ENCODE measurements at places on chromosomes 1 and 21.

GRCh38 chr1:105359457-105359856 lies 1609.8 kb downstream of the AMY1C start:
- no peak for DNase-seq

DNA sequence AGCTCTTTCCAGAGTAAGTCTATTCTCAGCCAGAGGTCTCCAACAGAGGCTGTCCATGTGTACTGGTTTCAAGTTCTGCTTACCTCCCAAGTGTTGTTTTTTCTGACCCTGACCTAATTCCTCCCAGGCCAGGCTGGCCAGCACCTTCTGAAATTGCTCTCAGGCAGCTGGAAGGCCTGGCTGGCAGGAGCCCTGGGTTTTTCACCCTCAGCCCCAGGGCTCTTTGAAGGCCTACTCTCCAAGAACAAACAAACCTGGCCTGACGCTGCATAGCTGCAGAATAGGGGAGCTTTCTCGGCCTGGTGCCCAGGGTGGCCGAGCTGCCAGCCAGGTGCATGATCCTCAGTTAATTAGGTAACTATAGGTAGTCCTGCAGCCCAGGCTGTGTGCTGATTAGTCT lies 147.5 kb downstream of the CACNA1E start:
- DNase-seq, result no peak

GRCh38 chr21:36708286-36709029 lies 9.5 kb downstream of the SIM2 start:
- DNase-seq, result no peak

GRCh38 chr1:66119148-66119547 lies 326.5 kb downstream of the PDE4B start:
- DNase-seq, result no peak

DNA sequence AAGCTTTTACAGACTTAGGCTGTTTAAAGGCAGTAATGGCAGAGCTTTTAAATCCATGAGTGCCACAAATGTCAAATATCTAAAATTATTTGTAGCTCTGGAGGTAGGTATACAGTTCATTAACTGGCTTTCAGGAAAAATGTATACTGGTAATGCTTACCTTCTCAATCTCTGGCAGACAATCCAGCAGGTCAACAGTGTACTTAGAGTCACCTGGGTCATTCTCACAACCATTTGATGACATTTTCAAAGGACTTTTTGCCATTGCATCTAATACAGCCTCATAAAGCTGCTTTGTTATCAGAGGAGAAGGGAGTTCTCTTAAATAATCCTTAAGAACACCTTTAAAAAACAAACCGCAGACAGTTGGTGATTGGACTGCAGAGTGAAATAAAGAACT lies 31.9 kb downstream of the SYDE2 start:
- no peak for DNase-seq

- no peak for DNase-seq
Observed at GRCh38 chr1:58745117-58745516, 38.7 kb downstream of the JUN start.

GRCh38 chr21:30271156-30271555 lies 11.6 kb downstream of the KRTAP24-1 start:
- no peak for DNase-seq

- DNase-seq, result no peak
Observed at GRCh38 chr21:17613242-17613676, 558 bp upstream of the BTG3 start.

GRCh38 chr1:228048659-228049298 lies 33.7 kb upstream of the ARF1 start:
- no peak for DNase-seq

DNA sequence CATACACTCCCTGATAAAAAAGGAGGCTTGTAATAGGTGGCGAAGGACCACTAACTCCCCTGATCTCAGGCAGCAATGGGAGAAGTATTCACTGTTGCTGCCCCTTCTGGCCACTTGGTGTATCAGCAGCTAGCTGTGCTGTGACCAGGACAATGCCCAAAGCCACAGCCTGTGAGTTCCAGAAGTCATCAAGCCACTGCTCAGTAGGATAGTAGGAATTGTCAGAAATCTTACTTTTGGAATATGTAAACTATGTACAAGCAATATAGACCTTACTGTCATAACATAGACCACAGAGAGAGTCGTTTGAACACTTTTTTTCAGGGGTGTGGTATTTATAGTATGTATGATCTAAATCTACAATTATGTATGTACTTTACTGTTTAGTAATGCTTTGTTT lies 248.3 kb upstream of the CAMK1G start:
- no peak for DNase-seq

DNA sequence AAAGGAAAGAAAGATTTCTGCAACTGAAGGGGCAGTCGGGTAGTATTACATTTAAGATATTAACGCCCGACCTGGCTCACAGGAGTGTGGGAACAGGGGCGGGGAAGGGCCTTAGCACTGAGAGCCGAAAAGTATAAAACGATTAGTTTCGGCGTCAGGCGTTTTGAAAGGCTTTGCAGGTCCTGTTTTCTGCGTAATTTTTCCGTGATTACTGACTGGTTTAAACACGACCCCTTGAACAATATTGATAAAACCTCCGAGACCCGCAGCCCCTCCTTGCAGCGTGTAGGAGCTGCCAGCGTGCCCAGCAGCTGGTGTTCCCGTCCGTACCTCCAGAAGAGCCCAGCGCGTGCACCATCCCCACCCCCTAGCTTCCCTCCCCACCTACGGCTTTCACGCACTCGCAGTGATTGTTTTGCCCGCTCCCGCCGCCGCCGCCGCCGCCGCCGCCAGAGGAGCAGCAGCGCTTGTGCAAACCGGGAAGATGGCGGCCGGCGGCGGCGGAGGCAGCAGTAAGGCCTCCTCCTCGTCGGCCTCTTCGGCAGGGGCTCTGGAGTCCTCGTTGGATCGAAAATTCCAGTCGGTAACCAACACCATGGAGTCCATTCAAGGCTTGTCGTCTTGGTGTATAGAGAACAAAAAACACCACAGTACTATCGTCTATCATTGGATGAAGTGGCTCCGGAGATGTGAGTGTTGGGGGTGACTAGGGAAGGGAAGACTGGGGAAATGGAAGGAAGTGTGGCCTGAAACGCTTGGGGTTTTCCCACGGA lies 470 bp downstream of the RPRD2 start:
- peak; percentile 53 for DNase-seq

DNA sequence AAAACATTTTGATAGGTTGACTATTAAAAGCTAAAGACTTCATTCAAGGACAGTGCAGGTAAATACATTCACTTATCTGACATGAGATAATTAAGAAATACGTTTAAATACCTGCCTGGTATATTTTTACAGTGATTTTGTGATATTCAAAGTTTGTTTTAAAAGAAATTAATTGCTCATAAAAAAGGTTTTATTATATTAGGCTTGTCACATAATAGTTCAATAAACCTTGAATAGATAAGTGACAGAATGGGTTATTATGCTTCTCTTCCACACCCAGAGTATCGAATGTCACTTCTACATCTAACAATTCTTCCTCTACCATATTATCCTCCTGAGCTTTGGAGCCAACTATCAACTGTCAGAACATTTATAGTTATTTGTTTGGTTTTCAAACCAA lies 60.0 kb downstream of the LTN1 start:
- DNase-seq, result no peak

- DNase-seq, result no peak
Observed at GRCh38 chr1:101003012-101003650, 22.5 kb downstream of the DPH5 start.

DNA sequence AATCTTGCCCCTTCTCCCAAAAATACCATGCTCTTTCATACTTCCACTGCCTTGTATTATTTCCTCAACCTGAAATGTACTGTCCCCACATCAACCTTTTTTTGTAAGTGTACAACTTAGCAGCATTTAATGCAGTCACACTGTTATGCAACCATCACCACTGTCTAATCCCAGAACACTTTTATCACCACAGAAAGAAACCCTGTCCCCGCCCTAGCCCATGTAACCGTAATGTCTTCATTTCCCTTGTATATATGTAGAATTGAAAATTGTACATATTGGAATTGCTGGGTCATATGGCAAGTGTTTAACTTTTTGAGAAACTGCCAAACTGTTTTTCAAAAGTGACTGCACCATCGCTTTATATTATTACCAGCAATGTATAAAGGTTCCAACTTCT lies 37.4 kb downstream of the PTP4A2 start:
- DNase-seq, result no peak

GRCh38 chr1:234295068-234295467 lies 78.2 kb upstream of the COA6 start:
- no peak for DNase-seq

DNA sequence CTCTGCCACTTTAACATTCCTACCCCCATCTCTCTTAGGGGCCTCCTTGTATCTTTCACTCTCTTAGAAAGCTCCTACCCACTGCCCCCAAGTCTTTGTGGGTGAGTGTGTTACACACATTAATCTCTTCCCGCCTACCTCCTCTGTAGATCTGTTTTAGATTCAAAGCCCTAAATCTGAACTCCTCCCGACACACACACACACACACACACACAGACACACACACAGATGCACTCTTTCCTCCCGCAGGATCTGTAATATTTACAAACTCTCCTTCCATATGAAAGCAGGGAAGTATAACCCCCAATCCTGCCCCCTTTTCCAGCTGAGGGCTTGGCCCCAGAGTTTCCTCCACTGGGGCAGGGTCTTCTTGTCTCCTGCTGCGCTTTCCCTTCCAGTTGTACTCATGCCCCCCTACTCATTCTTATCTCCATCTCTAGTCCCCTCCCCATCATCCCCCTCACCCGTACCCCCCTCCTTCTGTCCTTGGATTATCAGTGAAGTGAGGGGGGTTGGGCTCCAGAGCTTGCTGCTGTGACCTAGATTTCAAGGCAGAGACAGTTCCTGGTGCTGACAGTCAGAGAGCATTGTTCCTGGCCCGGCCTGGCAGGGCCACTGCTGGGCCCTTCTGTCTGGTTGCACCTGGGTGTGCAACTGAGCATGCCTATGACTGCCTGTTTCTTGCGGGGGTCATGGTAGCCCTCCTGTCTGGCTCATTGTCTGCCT lies 4.3 kb downstream of the PEA15 start:
- DNase-seq, result no peak

DNA sequence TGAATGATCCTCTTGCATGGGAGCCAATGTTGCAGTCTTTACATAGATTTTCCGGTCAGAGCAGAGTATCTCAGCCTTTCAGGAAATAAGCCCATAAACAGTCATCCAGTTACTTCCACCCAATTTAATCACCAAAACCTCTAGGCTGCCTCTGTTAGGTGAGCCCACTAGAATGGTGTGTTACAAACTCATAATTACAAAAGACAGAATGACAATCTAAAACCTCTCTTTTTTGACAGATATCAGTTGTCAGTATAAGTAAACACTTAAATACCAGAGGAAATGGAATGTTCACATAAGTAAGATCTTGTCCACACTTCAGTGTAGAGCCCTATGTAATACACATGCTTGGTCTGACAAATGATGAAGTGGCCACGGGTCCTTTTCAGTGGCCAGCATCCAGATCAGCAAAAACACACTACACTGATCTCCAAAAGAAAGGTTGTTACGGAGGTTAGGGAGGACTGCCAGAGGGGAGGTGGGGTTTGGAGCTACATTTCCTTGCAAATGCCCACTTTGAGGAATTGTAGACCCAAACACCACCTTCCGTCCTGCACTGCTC lies 71.3 kb upstream of the FBXO28 start:
- no peak for DNase-seq

- no peak for DNase-seq
Observed at GRCh38 chr1:235268379-235269125, 59.4 kb downstream of the ARID4B start.

DNA sequence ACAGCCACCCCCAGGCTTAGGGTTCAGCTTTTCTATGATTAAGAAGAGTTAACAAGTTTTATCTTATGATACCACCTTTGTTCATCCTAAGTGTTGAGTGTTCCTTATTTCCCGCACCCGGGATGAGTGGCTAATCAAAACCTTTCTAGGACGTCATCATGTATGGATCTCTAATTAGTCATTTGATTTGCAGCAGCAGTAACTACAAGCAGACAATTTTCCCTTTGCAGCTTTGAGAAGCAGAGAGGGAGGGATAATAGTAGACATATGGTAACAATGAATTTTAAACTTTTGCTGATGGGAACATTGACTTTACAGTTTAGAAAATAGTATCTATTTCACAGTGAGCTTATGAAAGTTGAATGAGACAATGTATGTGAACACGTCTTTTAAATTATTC lies 30.8 kb upstream of the SLC35F3 start:
- DNase-seq, result no peak

GRCh38 chr1:6235296-6235677 lies 477 bp downstream of the ICMT start:
- no peak for DNase-seq

DNA sequence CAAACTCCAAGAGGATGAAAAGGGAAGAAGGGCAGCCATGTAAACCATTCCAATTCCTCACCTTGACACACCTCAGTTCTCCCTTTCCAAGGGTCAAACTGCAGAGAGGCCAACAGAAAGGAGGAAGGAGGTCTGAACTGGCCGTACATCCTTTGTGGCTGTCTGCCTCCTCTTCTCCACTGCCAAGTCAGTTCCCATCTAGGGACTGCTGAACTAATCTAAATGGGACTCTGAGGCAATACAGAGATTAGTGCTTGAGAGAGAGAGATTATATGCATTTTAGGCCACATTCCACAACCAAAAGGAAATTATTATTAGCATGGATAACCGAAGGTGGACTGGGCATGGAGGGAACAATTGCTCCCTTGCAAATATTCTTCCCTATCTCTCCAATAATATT lies 2.7 kb downstream of the ARHGEF11 start:
- DNase-seq, result no peak

DNA sequence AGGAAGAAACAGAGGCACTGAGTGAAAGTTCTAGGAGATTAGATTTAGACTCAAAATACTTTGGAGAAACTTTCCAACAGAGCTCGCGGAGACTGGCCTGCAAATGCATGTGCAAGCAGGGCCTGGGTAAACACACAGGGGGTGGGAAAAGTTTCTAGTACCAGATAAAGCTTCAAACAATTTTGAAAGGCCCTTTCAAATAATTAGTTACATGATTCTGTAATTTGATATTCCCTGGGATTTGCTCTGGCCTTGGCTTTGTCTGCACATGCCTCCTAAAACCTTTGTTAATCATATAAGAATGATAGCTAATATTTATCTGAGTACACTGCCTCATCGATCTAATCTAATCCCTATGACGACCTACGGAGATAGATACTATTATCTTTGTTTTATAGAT lies 31.3 kb downstream of the VTCN1 start:
- DNase-seq, result no peak

Measured in stimulated activated CD8-positive, alpha-beta memory T cell treated with anti-CD3 and anti-CD28 coated beads, Interleukin-7, amount 100 ng/mL, for 24 hours (primary cell).